Neural progenitor cell (in vitro differentiated cells): ENCODE measurements at places on chromosomes 7 and 10. TPM values are rescaled to one million over a fixed set of nuclear protein-coding genes. Genes with fewer than 3 reads are reported as not detected.

FOXI2 gene
- not detected in 2 replicates for total RNA-seq

TEX47 gene
- not detected in 2 replicates for total RNA-seq

CPN1 gene
- not detected in 2 replicates for total RNA-seq

AQP1 gene
- total RNA-seq = 0.87 TPM in 1 of 2 replicates, not detected in the other

SLC16A9 gene
- total RNA-seq = 39.6 and 48.5 TPM in 2 replicates

RBM17 gene
- 67.2 and 73.6 TPM in 2 replicates for total RNA-seq

PCLO gene
- 2.0 and 2.5 TPM in 2 replicates for total RNA-seq

UTF1 gene
- not detected in 2 replicates for total RNA-seq

ERVW-1 gene
- not detected in 2 replicates for total RNA-seq

CYP2C19 gene
- total RNA-seq = not detected in 2 replicates

MOGAT3 gene
- total RNA-seq = not detected in 2 replicates

COL13A1 gene
- 1.3 and 9.5 TPM in 2 replicates for total RNA-seq

ANKRD1 gene
- total RNA-seq = 0.09 and 1.2 TPM in 2 replicates

RPEL1 gene
- not detected in 2 replicates for total RNA-seq

ITPRID1 gene
- total RNA-seq = not detected in 2 replicates

TCAF1 gene
- 71.0 and 89.6 TPM in 2 replicates for total RNA-seq

PROSER2 gene
- 2.0 and 2.3 TPM in 2 replicates for total RNA-seq

FAM25G gene
- total RNA-seq = not detected in 2 replicates

CDC14C gene
- total RNA-seq = 0.15 and 0.54 TPM in 2 replicates

KCNMA1 gene
- 2.4 and 3.7 TPM in 2 replicates for total RNA-seq

TBXAS1 gene
- total RNA-seq = 1.5 TPM in 1 of 2 replicates, not detected in the other

MSMB gene
- not detected in 2 replicates for total RNA-seq

CALML3 gene
- not detected in 2 replicates for total RNA-seq

CPEB3 gene
- 1.3 and 2.2 TPM in 2 replicates for total RNA-seq

TRIM50 gene
- not detected in 2 replicates for total RNA-seq

GCK gene
- 0.15 TPM in 1 of 2 replicates, not detected in the other for total RNA-seq

GATA3 gene
- 0.09 TPM in 1 of 2 replicates, not detected in the other for total RNA-seq

NEUROD6 gene
- not detected in 2 replicates for total RNA-seq

PRSS37 gene
- not detected in 2 replicates for total RNA-seq

ARID5B gene
- 1.5 and 1.8 TPM in 2 replicates for total RNA-seq

NPTX2 gene
- 5.6 and 10.5 TPM in 2 replicates for total RNA-seq

CYP26C1 gene
- total RNA-seq = 0.04 and 0.22 TPM in 2 replicates

FHIP2A gene
- total RNA-seq = 24.1 and 28.2 TPM in 2 replicates

DGKI gene
- 3.4 and 5.5 TPM in 2 replicates for total RNA-seq

INHBA gene
- total RNA-seq = 0.09 TPM in 1 of 2 replicates, not detected in the other

EN2 gene
- total RNA-seq = not detected in 2 replicates

GPNMB gene
- 0.99 TPM in 1 of 2 replicates, not detected in the other for total RNA-seq

OR2A5 gene
- total RNA-seq = not detected in 2 replicates

PMPCB gene
- 103 and 164 TPM in 2 replicates for total RNA-seq

LHFPL3 gene
- total RNA-seq = 0.12 and 0.30 TPM in 2 replicates

MYO1G gene
- total RNA-seq = 0.03 TPM in 1 of 2 replicates, not detected in the other
